PC-3 (cell line): ENCODE measurements at places on chromosomes 6 and 20. TPM values are rescaled to one million over a fixed set of nuclear protein-coding genes. Genes with fewer than 3 reads are reported as not detected.

Gene TP53RK
- 41.4 and 48.1 TPM in 2 replicates for total RNA-seq

Gene GMEB2
- total RNA-seq: 13.7 and 21.9 TPM in 2 replicates

Gene FAM83C
- 0.12 TPM in 1 of 2 replicates, not detected in the other for total RNA-seq

Gene NNAT
- not detected in 2 replicates for total RNA-seq

Gene SEL1L2
- total RNA-seq: not detected in 2 replicates

Gene CAPN11
- total RNA-seq: not detected in 2 replicates

Gene MDFI
- 96.4 and 113 TPM in 2 replicates for total RNA-seq

Gene HLA-DRB5
- not detected in 2 replicates for total RNA-seq
